ENCODE measurements at places on chromosomes 6 and 20. TPM values are rescaled to one million over a fixed set of nuclear protein-coding genes. Genes with fewer than 3 reads are reported as not detected.

DNA sequence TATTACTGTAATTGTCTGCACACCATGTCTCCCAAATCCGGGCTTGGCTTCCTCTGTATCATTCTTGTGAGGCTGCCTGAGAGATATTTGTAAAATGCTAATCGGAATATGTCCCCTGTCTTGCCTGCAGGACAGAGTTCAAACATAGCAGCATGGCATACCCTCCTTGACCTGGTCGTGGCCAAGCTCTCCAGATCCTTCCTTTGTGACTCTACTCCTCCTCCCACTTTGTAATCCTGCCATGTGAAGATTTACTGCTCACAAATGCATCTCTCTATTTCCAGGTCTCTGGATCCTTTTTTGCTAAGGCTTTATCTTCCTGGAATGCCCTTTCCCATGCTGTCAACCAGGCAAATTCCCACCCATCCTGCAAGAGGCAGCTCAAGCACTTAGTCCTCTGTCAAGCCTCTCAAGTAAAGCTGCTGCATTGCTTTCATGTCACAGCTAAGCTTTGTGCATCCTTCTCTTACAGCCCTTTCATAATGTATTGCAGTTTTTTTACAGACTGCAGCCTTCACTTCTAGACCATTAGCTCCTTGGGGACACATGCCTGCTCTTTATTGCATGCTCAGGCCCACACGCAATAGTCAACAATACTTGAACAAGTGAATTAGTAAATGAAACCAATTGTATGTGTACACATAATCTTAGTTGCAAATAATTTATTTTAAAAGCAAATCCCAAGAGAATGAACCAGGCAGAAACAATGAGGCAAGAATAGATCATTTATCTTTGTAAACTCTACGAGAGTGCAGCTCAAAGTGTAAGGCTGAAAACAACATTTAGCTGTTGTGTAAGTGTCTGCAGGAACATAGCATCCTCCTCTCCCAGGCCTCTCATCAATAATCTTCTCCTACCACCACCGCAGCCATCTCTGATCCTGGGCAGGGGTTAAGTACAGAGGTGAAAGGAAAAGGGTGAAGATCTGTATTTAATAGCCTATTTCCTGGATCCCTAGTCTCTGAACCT, 45.8 kb downstream of the HIVEP2 start:
- DNase-seq: no peak
- no peak overlapping the region for H3K4me3 ChIP-seq
- peaks cover 10% of the 10 kb centered on the region for H3K4me1 ChIP-seq
- no peaks in the 10 kb centered on the region for H3K27me3 ChIP-seq
- no peaks in the 10 kb centered on the region for H3K36me3 ChIP-seq
- no peak overlapping the region for H3K27ac ChIP-seq

- no peak for DNase-seq
- no peak overlapping the region for H3K27ac ChIP-seq
- no peaks in the 10 kb centered on the region for H3K27me3 ChIP-seq
- H3K4me1 ChIP-seq: peaks cover 14% of the 10 kb centered on the region
- no peak overlapping the region for H3K4me3 ChIP-seq
These were observed 35.3 kb downstream of the RALGAPA2 start for GRCh38 chr20:20677186-20677585.

DNA sequence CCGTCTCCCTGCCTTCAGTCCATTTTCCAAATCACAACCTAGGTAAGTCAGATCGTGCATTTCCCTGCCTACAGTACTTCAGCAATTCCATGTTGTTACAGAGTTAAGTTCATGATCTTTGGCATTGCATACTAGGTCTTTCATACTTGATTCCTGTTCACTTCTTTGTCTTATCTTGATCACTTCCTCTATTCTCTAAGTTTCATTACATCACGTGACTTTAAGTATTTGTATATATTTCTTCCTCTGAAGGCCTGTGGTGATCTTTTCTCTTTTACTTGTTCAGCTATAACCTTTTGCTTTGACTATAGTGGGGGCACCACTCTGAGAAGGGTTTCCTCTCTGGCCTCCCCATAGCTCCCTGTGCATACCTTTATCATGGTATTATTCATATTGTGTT, 100.2 kb downstream of the TRMT11 start:
- no peaks in the 10 kb centered on the region for H3K4me1 ChIP-seq
- no peak overlapping the region for H3K4me3 ChIP-seq
- no peak for DNase-seq
- H3K36me3 ChIP-seq: no peaks in the 10 kb centered on the region
- H3K27ac ChIP-seq: no peak overlapping the region
- no peaks in the 10 kb centered on the region for H3K27me3 ChIP-seq

- no peak overlapping the region for H3K4me3 ChIP-seq
- H3K27ac ChIP-seq: no peak overlapping the region
- no peaks in the 10 kb centered on the region for H3K36me3 ChIP-seq
- H3K27me3 ChIP-seq: no peaks in the 10 kb centered on the region
These were observed 51.1 kb downstream of the CDH26 start for GRCh38 chr20:60009318-60009717.

- H3K27ac ChIP-seq: no peak overlapping the region
These were observed 5.4 kb downstream of the CTSZ start for GRCh38 chr20:59001449-59002171.

GRCh38 chr6:9610620-9611415, 804.1 kb downstream of the TFAP2A start:
- no peaks in the 10 kb centered on the region for H3K4me1 ChIP-seq
- H3K36me3 ChIP-seq: no peaks in the 10 kb centered on the region
- no peak overlapping the region for H3K4me3 ChIP-seq
- no peaks in the 10 kb centered on the region for H3K27me3 ChIP-seq

- H3K36me3 ChIP-seq: no peaks in the 10 kb centered on the region
- peak; percentile 77 for DNase-seq
- H3K27ac ChIP-seq: no peak overlapping the region
- no peak overlapping the region for H3K4me3 ChIP-seq
- peaks cover 23% of the 10 kb centered on the region for H3K4me1 ChIP-seq
- H3K27me3 ChIP-seq: no peaks in the 10 kb centered on the region
These were observed 102.4 kb downstream of the CDH26 start for GRCh38 chr20:60060593-60060992.

- no peaks in the 10 kb centered on the region for H3K27me3 ChIP-seq
- no peak for DNase-seq
- H3K36me3 ChIP-seq: no peaks in the 10 kb centered on the region
- H3K4me3 ChIP-seq: no peak overlapping the region
These were observed 266.5 kb upstream of the CITED2 start for GRCh38 chr6:139640921-139641320.

DNA sequence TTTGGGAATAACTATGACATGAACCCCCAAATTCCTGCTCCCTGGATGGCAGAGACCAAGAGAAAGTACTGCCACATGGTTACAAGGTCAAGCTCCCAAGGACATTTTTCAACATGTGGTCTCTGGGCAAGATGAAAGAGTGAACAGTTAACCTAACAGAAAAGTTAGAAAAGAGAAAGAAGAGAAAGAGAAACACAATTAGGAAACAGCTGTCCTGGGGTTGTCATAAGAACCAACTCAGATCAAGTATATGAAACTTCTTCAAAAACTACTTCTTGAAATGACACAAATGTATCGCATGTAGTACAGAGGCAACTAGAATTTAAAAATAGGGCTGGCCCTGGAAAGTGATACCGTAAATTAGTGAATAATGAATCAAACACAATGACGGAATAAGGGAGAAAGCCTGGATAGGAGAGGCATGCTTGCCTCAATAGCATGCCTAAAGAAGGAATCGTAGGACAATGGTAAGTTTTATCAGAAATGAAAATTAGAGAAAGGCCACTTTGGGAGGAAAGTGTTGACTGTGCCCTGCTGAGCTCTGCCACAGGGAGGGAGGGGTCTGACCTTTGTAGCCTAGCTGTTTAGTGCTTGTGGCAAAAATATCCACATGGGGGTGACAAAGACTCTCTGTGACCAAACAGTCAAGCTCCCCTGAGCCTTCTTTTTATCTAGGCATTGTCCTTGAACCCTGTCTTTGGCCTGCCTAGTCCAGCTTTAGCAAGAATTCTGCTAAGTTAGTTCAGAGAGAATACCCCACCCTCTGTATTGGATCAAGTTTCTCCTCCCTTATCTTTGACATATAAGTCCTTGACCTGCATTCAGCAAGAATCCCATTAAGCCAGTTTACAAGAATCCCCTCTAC, 4.3 kb upstream of the DCBLD1 start:
- no peaks in the 10 kb centered on the region for H3K4me1 ChIP-seq
- no peak overlapping the region for H3K27ac ChIP-seq
- DNase-seq: no peak
- H3K4me3 ChIP-seq: no peak overlapping the region
- no peaks in the 10 kb centered on the region for H3K36me3 ChIP-seq

DNA sequence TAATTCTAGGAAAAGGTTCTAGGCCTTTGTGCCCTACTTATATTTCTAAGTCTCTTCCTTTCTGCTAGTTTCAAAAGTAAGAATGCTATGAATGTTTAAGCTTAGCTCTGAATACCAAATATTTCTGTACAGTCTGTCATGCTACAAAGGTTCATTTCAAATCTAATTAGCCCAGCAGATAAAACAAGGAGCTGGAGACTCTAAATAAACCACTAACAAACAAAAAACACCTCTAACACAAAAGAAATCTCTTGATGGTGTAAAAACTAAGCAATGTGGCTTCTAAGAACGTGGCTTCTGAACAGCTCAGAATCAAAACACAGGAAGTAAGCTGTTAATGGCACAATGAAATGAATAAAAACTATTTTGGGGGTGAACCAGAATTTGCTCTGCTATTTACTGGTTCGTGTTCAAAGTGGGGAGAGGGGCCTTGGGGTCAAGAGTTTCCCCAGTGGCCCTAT, 198.3 kb downstream of the BCAS1 start:
- H3K27me3 ChIP-seq: no peaks in the 10 kb centered on the region
- no peak overlapping the region for H3K27ac ChIP-seq
- no peaks in the 10 kb centered on the region for H3K36me3 ChIP-seq
- peaks cover 11% of the 10 kb centered on the region for H3K4me1 ChIP-seq
- no peak for DNase-seq

- H3K36me3 ChIP-seq: no peaks in the 10 kb centered on the region
- H3K27me3 ChIP-seq: no peaks in the 10 kb centered on the region
- H3K4me3 ChIP-seq: no peak overlapping the region
- H3K4me1 ChIP-seq: no peaks in the 10 kb centered on the region
- no peak overlapping the region for H3K27ac ChIP-seq
These were observed 110.9 kb downstream of the JAG1 start for GRCh38 chr20:10562899-10563298.

GRCh38 chr6:142839686-142840040, 105.3 kb downstream of the HIVEP2 start:
- no peak for DNase-seq
- no peaks in the 10 kb centered on the region for H3K36me3 ChIP-seq

- no peak overlapping the region for H3K4me3 ChIP-seq
- no peak for DNase-seq
- H3K4me1 ChIP-seq: no peaks in the 10 kb centered on the region
- no peaks in the 10 kb centered on the region for H3K36me3 ChIP-seq
These were observed 1067.2 kb upstream of the ADGRB3 start for GRCh38 chr6:67567842-67568241.

- no peak overlapping the region for H3K27ac ChIP-seq
- no peaks in the 10 kb centered on the region for H3K4me1 ChIP-seq
- H3K4me3 ChIP-seq: no peak overlapping the region
- H3K27me3 ChIP-seq: no peaks in the 10 kb centered on the region
- DNase-seq: no peak
These were observed 82.3 kb downstream of the MLIP start for GRCh38 chr6:54193560-54193959.

DNA sequence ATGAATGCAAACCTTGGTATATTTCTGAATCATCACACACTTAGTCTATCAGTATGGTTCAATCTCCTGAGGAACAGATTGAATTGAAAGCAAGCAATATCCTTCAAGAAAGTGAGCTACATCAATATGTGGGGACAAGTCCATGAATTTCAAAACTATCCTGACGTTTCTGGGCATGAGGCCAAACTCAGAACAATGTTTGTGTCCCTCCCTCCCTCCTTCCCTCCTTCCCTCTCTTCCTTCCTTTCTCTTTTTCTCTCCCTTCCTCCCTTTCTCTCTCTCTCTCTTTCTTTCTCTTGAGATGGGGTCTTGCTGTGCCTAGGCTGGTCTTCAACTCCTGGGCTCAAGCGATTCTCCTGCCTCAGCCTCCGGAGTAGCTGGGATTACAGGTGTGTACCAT, 27.9 kb upstream of the SYNCRIP start:
- H3K4me1 ChIP-seq: peaks cover 24% of the 10 kb centered on the region
- H3K27ac ChIP-seq: no peak overlapping the region
- no peak overlapping the region for H3K4me3 ChIP-seq
- no peaks in the 10 kb centered on the region for H3K27me3 ChIP-seq

- no peaks in the 10 kb centered on the region for H3K4me1 ChIP-seq
- peaks cover 43% of the 10 kb centered on the region for H3K36me3 ChIP-seq
- H3K4me3 ChIP-seq: no peak overlapping the region
- no peaks in the 10 kb centered on the region for H3K27me3 ChIP-seq
These were observed 49.9 kb upstream of the SIM1 start for GRCh38 chr6:100514660-100515059.

DNA sequence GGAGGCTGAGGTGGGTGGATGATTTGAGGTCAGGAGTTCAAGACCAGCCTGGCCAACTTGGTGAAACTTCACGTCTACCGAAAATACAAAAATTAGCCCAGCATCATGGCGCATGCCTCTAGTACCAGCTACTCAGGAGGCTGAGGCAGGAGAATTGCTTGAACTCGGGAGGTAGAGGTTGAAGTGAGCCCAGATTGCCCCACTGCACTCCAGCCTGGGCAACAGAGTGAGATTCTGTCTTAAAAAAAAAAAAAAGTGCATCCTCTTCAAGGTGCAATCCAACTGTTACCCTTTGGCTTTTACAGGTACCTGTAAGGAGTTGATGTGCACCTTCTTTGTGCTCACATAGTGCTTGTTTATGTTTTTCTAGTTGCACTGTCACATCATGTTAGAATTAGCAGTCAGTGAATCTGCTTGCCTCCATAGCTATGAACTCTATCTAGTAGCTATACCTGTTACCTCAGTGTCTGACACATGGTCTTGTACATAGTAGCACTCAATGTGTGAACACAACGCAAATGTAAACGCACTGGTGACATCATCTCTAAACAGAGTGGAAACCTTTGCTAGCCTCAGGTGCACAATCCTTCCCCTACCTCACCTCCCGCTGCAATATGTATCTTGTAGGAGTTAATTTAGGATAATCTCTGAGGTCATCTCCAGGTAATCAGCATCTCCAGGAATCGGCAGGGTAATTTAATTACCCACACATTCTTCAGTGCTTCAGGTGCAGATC, 9.7 kb downstream of the MSH5 start:
- no peak overlapping the region for H3K27ac ChIP-seq
- no peak overlapping the region for H3K4me3 ChIP-seq
- H3K4me1 ChIP-seq: no peaks in the 10 kb centered on the region
- H3K36me3 ChIP-seq: no peaks in the 10 kb centered on the region

DNA sequence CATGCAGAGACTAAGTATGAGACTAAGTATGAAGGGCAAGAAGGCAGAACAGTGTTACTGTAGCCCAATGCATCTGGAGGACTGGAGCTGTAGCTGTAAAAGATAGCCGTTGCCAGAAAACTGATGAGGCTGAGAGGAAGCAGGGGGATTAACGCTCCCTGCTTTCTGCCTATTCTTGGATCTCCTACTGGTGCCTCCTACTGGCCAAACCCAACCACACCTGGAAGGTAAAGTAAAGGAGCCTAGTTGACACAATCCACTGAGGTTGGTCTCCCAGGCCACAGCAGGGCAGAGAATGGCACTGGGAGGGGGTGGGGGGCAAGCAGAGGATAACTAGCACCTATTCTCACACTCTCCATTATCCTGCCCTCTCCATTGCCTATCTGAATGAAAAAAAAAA, 105.0 kb upstream of the MRPS10 start:
- no peaks in the 10 kb centered on the region for H3K36me3 ChIP-seq
- H3K4me3 ChIP-seq: no peak overlapping the region
- H3K27ac ChIP-seq: no peak overlapping the region

CFAP206 gene
- 0.26 TPM for total RNA-seq

BTN2A1 gene
- 26.3 TPM for total RNA-seq

ELOVL2 gene
- 0.23 TPM for total RNA-seq

B3GALT4 gene
- 16.8 TPM for total RNA-seq

NEURL2 gene
- 2.8 TPM for total RNA-seq

CLVS2 gene
- total RNA-seq: not detected

SEL1L2 gene
- total RNA-seq: not detected

GABRR1 gene
- not detected for total RNA-seq

GJA10 gene
- not detected for total RNA-seq

TMEM74B gene
- total RNA-seq: 6.1 TPM
